ENCODE measurements at places on chromosomes 7 and 10.

DNA sequence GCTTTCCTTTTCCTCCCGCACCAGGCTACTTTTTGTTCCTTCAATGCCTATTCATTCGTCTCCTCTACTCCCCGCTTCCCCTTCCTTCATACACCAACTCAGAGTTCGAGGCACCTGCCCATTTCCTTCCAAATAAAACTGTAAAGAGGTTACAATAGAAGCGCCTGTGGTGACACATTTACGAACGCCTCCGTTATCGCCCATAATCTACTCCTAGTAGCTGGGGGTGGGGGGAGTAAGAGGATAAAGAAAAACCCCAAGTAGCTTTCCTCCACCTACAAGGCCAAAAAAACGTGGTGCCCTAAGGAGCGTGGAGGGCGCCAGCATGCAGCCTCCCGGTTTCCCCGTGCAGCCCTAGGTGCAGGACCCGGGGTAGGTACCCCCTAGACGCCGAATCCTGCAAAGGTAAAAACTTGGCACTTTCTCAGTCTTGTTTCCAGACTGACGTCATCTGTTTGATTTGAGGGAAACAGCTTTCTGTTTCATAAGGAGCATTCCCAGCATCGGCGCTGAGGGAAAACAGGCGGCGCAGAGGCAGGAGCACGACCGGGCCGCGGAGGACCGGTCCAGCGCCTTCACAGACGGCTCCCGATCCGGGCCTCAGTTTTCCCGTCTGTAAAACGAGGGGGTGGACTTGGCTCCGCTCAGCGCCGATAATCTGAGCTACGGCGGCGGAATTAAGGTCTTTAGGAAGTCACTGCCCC is 922 bp downstream of the PPA1 start:
- DNase-seq: peak; percentile 47

DNA sequence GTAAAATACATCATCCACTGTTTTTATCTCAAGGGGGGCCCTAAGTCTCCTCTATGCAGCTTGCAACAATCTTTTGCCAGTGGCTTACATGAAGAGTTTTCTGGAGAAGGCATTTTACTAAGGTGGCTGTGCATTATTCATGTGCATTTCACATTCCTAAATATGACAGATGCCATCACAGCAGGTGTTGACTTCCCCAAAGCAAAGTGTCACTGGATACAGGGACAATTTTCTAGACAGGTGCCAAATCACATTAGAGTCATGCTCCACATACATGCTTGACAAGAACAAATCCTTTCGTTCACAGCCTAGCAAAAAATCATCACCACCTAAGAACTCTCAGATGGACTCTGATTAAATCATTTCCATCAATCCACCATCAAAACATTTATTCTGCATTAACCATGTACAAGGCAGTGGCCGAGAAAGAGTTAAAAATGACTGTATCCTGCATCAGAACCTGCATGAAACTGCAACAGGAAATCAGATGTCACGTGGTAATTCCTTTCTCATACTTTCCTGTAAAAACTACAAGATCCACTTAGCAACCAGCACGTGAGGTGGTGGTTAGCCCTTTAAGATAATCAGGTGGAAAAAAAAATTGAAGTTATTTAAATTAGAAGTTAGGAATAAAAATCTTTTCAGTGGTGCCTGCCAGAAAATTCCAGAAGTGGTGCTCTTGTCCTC is 88.2 kb upstream of the AFAP1L2 start:
- DNase-seq: no peak

GRCh38 chr7:216360-217300 is 24.3 kb downstream of the FAM20C start:
- peak; percentile 69 for DNase-seq

- no peak for DNase-seq
These were observed 691.6 kb upstream of the CELF2 start for GRCh38 chr10:10326116-10326515.

- peak; percentile 60 for DNase-seq
These were observed 29.7 kb downstream of the STN1 start for GRCh38 chr10:103888113-103888841.

- DNase-seq: no peak
These were observed 257.9 kb downstream of the FGFR2 start for GRCh38 chr10:121340271-121340831.

DNA sequence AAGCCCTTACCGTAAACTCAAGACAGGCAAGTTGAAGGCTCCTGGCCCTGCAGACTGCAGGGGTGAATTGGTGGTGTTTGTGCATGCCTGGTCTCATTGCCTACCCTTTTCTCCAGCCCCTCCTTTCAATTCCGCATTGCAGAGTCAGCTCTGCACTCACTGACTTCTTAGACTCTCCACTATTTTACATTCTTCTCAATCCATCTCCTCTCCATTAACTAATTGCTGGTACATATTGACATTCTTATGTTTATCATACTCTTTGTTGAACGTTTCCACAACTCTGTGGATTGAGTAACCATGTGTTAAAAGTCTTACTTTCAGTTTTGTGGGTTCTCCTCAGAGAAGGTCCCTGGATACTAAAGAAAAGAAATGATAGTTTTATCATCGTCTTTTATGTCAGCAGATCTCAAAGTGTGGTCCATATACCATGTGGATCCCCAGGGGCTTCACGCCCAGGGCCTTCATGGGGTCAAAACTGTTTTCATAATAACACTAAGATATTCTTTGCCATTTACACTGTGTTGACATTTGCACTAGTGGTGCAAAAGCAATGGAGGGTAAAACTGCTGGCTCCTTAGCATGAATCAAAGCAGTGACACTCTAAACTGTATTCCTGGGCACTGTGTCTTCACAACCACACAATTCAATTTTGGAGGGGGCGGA is 135.4 kb upstream of the FZD1 start:
- DNase-seq: no peak

GRCh38 chr7:157402388-157402703 is 65.5 kb downstream of the DNAJB6 start:
- no peak for DNase-seq

- DNase-seq: no peak
These were observed 19.9 kb downstream of the MINDY4 start for GRCh38 chr7:30791114-30791513.

DNA sequence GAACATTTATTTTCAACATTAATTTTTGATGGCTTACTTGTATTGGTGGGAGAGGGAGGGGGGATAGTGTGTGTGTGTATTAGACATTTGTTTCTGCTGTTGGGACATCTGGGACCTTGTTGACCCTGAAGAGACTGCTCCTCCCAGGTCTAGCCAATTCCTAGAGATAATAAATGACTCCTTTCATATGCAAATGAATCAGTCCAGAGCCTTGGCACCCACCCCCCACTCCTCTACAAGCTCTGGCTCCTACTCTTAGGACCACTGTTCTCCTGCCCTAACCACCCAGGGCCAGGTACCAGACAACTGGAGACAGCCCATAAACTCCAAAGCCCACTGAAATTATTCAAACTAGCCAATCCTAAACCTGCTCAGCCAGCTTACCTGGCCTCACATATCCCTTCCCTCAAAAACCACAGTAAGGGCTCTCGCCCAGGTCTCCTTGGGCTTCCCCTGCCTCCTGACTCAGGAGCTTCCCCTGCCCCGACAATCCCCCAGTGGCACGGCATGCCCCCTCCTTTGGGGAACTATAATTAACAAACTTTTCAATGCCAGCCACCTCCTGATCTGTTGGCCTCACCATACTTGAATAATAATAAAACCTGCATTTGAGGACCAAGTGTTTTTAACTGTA is 233.3 kb downstream of the ELMO1 start:
- no peak for DNase-seq

- DNase-seq: no peak
These were observed 1509.7 kb upstream of the LRRTM3 start for GRCh38 chr10:65416094-65416493.

DNA sequence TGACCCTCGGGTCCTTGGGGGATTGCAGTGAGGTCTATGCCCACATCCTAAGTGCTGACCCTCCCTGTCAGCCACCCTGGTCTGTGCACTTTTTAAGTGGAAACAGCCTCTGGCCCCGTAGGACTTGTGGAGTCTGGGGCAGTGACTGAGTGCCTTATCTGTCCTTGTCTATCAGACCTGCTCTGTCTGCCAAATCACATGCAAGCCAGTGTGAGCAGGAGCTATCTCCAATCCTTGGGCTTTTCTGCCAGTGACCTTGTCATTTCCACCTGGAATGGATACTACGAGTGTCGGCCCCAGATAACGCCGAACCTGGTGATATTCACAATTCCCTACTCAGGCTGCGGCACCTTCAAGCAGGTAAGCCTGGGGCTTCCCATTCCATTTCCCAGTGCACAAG is 62.7 kb downstream of the C10orf120 start:
- no peak for DNase-seq

GRCh38 chr10:110643653-110644597 is at the start of gene RBM20:
Gene RBM20, plus strand, starts transcription at chr10:110644336. Its CDS starts 119 bp downstream, at chr10:110644455.
- DNase-seq: peak; percentile 86

DNA sequence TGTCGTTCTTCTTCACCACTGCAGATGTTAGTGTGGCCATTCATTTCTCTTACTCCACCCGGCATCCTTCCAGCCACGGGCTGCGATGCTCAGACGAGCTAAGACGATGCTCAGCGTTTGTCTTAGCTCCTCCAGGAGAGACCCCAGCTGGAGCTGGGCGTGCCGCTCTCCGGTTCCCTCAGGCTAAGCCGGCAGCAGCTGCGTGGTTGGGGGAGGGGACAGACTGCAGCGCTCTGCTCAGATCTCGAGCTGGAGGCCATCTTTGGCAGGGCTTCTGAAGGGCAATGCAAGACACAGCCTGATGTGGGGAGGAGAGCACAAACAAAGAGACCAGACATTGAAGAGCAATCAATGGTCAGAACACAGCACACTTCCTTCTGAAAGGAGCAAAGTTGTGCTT is 4.8 kb downstream of the INA start:
- no peak for DNase-seq

- DNase-seq: no peak
These were observed 153.3 kb downstream of the EGFR start for GRCh38 chr7:55172161-55172560.

- DNase-seq: no peak
These were observed 587.8 kb upstream of the POM121L12 start for GRCh38 chr7:52447581-52448180.

- DNase-seq: no peak
These were observed 14.4 kb downstream of the AIFM2 start for GRCh38 chr10:70118196-70118595.

GRCh38 chr10:91887272-91888076 is 21.8 kb downstream of the FGFBP3 start:
- peak; percentile 31 for DNase-seq

GRCh38 chr7:155191901-155192478 is 105.7 kb upstream of the INSIG1 start:
- no peak for DNase-seq

- DNase-seq: peak; percentile 44
These were observed 134.9 kb downstream of the SFMBT2 start for GRCh38 chr10:7275761-7276440.

DNA sequence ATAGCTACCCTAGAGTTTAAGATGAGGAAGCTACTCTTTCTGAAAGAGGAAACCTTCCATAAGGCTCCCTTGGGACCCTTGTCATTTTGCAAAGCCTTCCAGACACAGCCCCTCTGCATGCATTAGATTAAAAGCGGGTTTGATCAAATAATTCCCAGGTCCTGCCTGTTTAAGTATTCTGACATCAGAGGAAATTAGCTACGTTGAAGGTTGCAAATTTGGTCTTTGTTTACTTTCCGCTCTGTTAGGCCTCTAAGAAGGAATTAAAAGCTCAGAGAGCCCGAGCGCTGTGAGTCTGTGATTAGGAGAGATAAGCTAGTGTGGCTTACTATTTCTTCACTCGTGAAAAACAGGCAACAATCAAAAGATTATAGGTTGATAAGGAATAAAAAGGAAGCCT is 1.4 kb upstream of the THSD7A start:
- no peak for DNase-seq

GRCh38 chr10:36725581-36726520 is 399.5 kb upstream of the ANKRD30A start:
- no peak for DNase-seq

- no peak for DNase-seq
These were observed 121.4 kb upstream of the INHBA start for GRCh38 chr7:41824284-41824683.

GRCh38 chr7:140898786-140899536 is 25.8 kb downstream of the BRAF start:
- DNase-seq: no peak

GRCh38 chr7:16028103-16028502 is 341.6 kb upstream of the MEOX2 start:
- no peak for DNase-seq

DNA sequence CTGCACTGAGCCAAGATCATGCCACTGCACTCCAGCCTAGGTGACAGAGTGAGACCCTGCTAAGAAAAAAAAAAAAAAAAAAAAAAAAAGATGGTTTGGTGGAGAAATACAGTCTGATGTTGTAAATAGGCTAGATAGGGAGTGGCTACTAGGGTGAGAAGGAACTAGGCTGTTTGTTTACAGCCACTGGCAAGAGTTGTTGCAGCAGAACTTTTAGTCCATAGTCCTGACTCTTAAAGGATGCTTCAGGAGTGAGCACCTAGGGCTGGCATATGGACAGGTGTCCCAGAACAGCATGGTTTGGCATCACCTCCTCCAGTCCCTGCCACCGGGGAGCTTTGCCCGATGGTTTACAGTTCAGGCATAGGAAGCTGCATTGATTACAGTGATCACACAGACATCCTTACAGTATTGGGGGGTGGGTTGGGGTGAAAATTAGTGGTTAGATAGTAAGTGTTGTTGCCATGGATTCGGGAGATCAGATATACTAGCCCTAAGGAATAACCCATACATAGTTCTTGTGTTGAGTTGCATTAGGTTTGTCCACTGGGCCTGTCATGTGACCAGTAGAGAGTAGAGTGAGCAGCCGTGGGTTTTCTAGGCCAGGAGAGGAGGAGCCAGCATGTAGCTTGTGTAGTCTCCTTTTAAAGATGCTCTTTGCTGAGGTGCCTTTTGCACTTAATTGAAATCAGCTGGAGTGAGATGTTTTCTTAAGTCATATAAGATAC is 35.9 kb downstream of the ZRANB1 start:
- DNase-seq: no peak

DNA sequence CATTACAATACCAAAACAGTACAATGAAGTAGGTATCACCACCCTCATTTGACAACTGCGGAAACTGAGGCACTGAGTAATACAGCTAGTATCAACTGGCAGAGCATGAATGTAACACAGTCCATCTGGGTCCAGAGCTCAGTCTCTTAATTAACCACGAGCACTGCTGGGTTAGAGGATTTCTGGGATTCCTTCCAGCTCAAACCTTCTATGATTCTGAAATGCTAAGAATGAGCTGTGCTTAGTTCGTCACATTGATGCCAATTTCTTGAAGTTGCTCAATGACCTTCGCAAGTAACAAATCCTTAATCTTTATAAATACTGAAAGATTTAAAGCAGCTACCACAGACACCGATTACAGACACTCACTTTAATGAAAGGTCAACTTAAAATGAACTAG is 62.5 kb downstream of the SGMS1 start:
- no peak for DNase-seq

DNA sequence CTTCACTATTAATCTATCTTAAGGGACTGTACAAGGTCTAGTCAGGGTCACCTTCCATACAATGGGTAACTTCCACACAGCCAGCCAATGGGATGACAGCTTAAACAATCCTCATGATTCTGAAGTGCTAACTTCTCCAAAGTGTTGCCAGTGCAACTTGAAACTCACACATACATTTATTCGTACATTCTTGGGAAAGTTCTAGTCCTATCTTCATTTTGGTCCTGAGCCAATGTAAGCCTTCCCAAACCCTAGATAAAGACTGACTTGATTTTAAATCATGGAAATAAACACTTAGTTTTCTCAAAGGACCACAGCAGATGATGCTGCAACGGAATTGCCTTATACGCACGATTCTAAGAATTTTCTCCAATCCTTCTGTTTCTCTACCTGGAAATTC is 117.5 kb upstream of the COL1A2 start:
- no peak for DNase-seq
